ENCODE measurements at places on chromosomes 7 and 10.

DNA sequence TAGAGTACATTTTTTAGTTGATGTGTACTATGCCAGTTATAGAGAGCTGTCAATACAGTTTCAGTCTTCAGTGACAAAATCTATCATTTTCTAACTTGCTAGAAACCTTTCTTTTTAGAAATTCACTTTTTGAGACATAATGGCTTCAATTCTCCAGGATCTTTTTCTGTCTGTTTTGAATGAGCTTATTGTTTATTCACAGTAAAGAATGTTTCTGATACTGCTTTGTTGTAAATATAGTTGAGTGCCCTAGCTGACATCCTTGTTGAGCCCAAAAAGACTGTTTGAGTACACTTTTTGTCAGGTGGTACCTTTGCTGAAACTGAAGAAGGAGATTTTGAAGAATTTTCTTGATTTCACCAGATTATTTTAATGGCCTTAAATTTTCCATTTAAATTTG is 139.9 kb downstream of the PPP1R9A start:
- DNase-seq, result no peak

GRCh38 chr7:155874411-155874810 is 62.1 kb upstream of the SHH start:
- DNase-seq, result no peak

GRCh38 chr10:23364378-23364777 is 19.8 kb upstream of the C10orf67 start:
- no peak for DNase-seq

GRCh38 chr10:90775351-90776028 is 82.3 kb downstream of the HTR7 start:
- peak; percentile 51 for DNase-seq

- DNase-seq, result no peak
These were observed 41.1 kb downstream of the TMEM270 start for GRCh38 chr7:73901823-73902597.

DNA sequence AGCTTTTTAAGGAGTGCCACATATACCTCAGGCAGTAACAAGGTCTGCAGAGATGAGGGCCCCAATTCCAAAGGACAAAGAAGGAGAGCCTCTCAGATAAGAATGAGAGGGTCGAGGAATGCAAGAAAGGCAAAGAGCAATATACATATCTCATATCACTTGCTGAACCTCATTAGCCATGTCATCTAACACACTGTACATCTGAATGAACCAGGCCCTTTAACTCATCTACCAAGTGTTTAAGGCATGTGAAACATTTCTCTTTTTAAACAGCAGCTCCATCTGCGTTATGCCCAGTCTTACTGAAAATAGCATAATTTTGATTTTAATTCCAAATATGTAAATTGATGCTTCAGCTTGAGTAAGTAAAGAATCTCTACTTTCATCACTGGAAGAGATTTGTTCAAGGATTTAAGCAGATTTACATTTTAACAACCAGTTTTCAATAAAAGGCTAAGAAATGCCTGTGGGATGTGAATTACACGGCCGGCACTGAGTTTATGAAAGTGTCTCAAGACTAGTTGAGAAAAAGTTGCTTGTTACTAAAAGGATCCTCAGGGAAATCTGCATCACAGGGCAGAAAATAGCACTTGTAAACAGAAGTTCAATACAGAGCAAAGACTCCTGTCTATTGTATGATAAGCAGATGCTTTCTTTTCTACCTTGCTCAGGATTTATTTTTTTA is 123.8 kb upstream of the SLC26A5 start:
- DNase-seq, result no peak

DNA sequence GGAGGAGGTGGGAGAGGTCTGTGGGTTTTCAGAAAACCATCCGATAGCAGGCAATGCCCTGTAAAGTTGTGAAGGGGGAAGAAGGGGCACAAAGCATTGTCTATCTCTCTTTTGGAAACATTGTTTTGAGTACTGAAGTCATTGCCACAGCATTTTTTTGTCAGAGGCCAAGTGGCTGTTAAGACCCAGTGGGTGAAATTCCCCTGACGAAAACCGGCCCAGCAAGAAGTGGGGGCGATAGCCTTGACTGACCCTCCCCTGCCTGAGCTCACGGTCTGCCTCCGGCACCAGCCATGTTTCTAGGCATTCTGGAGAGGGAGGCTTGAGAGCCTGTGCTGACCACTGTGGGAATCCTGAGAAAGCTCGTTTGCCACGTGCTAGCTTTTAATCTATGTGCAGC is 144.7 kb downstream of the RPS24 start:
- no peak for DNase-seq

GRCh38 chr10:126423732-126424491 is 35.6 kb upstream of the ADAM12 start:
- DNase-seq, result no peak

- peak; percentile 39 for DNase-seq
These were observed 46.2 kb upstream of the SLC39A12 start for GRCh38 chr10:17905491-17905890.

DNA sequence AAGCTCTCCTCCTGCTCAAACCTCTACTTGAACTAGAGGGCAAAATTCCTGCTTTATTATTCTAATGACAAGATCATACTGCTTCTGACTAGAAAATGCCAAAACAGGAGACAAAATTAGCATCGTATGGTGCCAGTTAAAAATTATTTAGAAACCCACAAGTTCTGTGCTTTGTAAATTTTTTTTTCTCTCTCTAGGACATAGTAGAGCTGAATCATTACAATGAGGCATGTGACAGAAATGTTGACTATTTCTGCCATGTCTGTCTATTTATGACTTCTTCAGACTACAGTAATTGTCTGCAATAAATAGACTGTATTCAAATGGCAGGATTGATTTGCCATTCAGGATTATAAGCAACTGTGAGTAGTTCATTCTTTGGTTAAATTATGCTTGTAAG is 335.8 kb downstream of the PRPF18 start:
- DNase-seq, result peak; percentile 26

GRCh38 chr10:22436526-22436892 is 91.2 kb downstream of the SPAG6 start:
- DNase-seq, result no peak

GRCh38 chr10:43610636-43611035 is 4.4 kb downstream of the ZNF485 start:
- peak; percentile 49 for DNase-seq

DNA sequence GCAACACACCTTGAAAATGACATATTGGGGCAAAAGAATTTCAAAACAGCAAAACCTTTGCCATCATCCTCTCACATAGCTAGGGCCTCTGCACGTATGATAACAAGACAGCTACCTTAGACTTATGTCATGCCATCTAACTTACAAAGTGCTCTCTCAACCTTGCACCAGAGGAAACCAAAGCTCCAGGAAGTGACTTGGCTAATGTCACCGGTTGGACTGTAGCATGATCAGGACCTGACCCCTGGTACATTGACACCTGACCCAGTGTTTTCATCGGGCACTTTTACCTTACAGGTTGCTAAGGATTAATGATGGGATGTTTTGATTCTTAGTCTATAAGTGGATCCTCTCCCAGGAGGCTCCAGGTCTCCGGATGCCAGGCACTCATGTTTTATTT is 529.8 kb upstream of the GALNT17 start:
- DNase-seq, result no peak

DNA sequence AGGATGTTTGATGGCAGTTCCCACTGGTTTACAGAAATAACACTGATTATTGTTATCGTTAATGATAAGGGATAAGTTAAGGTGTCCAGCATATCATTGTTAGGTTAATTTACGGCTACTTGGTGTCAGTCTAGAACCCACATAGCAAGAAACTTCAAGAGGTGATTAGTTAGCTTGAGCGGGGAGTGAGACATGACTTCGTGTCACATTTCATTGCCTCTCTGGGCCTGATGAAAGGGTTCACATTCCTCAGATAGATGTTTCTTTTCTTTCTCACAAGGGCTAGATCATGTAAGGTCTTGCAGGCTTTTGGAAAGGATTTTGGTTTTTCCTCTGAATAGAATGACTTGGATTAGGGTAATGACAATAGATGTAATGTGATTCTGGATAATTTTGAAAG is 26.7 kb downstream of the WAC start:
- peak; percentile 63 for DNase-seq

DNA sequence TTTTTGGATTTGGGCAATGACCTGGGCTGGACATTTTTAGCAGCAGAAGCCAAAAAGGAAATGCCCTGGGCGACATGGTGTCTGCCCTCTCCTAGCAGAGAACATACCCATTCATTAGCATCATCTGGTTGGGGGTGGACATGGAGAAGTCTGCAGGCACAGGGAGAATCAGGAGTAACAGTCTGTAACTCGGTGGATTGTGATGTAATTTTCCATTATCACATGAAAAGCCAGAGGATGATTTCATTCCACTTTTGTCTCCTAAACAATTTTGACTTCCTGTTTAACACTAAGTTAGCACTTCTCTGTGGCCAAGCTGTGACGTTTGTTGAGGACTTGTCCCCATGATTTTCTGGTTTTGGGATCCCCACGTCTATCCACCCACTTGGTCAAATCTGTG is 153.8 kb upstream of the HABP2 start:
- DNase-seq, result no peak

DNA sequence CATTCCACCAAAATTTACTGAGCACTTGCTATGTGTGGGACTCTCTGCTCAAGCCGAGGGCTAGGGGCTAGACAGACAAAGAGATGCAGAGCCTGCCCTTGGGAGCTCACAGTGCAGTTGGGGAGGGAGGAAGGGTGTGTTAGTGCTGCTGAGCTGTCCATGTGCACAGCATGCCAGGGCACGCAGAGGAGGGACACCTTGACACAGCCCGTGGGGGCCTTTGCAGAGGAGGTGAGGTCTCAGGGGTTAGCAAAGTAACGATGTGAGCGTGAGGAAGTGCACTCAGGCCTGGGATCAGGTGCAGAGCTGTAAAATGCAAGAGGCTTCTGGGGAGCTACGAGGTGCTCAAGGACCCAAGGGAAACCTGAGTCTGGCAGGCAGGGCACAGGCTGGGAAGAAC is 16.3 kb downstream of the PRKCQ start:
- DNase-seq, result no peak

DNA sequence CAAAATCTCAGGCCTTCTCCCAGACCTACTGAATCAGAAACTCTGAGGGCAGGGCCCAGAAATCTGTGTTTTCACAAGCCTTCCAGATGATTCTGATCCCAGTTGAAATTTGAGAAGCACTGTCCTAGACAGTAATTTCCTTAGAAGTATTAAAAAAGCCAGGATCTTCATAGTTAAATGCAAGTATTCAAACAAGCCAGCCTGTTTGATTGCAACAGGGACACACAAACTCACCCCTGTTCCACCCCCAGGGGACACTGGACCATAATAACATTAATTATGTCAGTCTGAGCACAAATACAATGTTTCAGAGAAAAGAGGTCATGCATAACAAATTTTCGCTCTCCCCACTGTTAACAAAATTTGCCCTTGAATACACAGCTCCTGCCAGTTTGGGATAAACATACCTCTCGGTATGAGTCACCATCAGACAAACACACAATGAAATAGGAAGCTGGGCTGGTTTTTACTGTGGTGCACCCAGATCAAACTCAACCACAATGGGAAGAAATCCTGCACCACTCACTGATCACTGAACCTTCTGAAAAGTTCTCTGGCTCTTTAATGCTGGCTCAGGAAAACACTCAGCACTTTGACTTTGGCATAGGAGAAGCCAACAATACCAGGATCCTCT is 34.3 kb downstream of the ABLIM1 start:
- DNase-seq, result peak; percentile 77

GRCh38 chr10:93807371-93807770 is 49.6 kb downstream of the LGI1 start:
- no peak for DNase-seq

- no peak for DNase-seq
These were observed 9.3 kb downstream of the RCC1L start for GRCh38 chr7:75064291-75064690.

DNA sequence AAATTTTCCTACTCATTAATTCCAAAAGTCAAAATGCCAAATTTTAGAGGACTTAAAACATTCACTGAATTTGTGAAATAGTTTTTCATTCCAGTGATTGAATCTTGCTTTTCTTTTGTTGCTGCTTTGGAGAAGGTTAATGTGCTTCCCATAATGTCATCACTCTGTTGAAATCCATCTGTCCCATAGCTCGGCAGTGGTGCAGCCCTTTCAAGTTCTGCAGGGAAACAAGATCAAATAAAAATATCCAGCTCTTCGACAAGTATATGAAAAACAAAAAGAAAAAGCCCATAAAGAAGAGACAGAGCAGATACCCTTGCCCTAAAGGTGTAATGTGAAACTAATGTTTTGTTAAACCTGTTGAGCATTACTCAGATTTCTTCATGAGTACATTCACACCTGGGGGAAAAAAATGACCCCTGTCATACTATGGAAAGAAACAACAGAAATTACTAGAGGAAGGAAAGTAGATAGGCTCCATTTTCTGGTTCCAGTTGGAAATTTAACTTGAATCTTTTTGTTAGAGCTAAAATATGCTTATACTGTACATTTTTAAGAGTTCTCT is 35.1 kb downstream of the AGR3 start:
- no peak for DNase-seq

DNA sequence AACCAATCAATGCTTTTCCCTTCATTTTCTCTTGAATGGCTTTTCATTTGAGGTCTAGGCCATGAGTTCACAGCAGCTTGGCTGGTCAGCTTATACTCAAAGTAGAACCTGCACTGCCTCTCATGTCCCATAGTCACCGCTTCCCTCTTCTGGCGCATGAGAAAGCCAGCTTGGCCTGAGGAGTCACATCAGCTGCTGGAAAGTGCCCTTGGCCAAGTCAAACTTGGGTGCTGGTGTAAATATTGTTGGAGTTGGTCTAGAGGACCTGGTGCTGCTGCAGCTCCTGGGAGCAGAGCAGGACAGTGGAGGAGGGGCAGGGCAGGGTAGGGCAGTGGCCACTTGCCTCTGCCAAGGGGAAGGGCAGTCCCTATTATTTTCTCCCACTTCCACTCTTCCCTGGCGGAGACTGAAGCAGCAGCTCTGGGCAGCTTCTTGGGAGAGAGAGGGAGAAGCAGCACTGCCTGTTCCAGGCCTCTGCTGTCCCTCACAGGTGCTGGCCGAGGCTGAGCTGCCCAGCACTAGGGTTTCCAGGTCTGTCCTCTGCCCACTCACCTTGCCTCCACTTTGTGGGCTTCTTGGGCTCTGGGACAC is 12.8 kb downstream of the UBE2D4 start:
- DNase-seq, result no peak

DNA sequence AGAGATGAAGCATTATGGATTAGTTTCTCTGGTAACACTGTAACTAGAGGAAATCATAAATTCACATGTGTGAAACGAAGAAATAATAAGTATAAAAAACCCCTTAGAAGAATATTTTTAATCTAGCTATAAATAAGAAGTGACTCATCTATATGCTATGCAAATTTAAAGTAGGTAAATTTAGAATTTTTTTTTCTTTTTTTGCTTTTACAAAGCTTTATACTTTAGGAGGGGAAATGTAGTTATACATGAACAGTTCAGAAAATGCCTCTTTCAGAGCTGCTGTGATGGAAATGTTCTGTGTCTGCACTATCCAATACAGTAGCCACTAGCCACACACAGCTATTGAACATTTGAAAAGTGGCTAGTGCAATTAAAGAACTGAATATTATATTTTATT is 87.3 kb downstream of the REEP3 start:
- no peak for DNase-seq

DNA sequence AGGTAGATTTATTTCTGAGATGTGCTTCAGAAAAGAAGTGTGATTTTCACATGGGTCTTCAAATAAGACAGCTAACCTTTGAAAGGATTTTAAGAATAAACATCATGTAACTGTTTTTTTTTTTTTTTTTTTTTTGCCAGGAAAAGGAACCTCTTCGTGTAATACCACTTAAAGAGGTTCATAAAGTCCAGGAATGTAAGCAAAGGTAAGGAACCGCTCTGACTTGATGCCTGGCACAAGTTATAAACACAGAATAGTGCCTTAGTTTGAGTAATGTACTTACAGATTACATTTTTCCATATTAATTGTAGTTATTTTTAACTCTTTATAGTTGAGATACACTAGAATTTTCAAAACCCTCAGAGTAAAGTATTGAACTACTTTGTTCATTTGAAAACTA is 30.4 kb upstream of the ARMS2 start:
- DNase-seq, result no peak

Measured in choroid plexus epithelial cell (primary cell).